Fibroblast of skin of right quadriceps (primary cell): ENCODE measurements at places on chromosomes 3 and 15.
A peak's percentile ranks its signal among the peaks of the same experiment; 100 is the strongest.

- DNase-seq: no peak
These were observed 14.6 kb downstream of the SCG5 start for GRCh38 chr15:32656091-32656490.

- DNase-seq: peak; percentile 27
These were observed 110.8 kb downstream of the MFSD1 start for GRCh38 chr3:158912621-158913020.

- DNase-seq: no peak
These were observed 265.6 kb upstream of the CDIN1 start for GRCh38 chr15:36313736-36314280.

DNA sequence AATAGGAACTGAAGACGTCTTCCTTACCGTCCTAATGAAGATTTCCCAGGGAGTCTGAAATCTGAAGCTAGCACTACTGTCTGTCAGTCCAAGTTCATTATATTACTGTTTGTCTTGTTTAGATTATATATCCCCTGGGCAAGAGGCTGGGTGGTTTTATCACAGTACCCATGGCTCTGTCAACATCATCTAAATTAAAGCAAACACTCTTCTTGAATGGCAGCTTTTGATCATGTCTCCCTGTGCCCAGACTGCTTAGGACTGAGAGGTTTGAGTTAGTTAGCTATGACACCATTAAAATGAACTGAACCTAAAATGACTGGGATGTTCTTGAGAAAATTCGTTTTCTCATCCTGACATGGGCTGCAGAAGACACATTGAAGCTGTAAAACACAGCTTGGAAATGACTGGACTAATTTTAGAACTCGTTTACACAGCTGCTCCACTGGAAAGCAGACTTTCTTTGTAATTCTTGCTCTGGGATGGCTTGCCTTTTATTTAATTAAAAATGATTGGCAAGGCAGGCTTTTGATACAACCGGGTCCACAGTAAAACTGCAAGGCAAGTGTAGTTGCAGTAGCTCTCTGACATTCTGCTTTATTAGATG, 243.5 kb downstream of the MFSD1 start:
- no peak for DNase-seq

DNA sequence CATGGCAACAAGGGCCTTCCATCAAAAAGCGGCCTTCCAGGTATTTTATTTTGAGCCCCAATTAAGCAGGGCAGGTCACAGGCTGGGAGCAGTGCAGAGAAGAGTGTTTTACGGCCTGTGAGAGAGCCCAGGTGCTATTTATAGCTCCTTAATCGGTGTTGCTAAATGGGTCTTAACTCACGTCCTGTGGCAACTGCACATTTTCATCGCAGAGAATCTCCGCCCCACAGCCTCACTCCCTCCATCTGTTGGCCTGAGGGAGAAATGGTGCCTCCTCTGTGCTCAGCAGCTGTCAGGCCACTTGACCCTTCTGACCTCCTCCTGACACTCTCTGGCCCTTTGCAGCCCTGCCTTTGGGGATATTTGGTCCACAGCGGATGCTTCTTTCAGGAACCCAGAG, 58.6 kb downstream of the SPSB4 start:
- no peak for DNase-seq

DNA sequence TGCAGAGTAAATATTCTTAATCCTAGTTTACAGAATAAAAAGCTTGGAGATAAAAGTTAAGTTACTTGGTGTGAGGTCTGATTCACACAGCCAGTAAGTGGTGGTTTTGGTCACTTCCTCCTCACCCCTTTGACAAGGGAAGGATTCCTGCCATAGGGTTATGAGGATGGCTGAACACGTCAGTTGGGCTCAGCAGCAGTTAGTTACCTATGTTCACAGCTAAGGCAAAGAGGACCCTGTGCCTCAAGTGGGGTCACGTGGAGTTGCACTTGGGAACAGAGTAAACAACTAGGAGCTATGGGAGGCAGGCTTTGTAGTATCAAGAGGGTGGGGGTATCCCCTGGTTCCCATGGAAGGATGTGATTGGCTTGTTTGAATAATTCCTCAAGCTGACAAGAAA, 232.2 kb downstream of the UBE2E2 start:
- DNase-seq: no peak

GRCh38 chr15:65289261-65289854, 2.7 kb upstream of the PARP16 start:
- no peak for DNase-seq

DNA sequence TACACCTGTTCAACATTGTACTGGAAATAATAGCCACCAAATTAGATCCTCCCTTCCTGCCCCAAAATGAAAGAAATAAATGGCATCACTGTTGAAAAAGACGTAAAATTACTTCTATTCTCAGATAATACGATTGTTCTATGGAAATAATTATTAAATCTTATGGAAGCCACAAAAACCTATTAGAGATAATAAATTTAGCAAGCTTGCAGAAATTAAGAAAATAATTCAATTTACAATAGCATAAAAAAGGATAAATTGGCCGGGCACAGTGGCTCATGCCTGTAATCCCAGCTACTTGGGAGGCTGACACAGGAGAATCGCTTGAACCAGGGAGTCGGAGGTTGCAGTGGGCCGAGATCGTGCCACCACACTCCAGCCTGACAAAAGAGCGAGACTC, 57.8 kb downstream of the PPCDC start:
- no peak for DNase-seq

- DNase-seq: peak; percentile 5
These were observed 409.9 kb downstream of the FHIT start for GRCh38 chr3:60841355-60841754.

- peak; percentile 89 for DNase-seq
These were observed 54.8 kb downstream of the MAGEF1 start for GRCh38 chr3:184656829-184657681.

DNA sequence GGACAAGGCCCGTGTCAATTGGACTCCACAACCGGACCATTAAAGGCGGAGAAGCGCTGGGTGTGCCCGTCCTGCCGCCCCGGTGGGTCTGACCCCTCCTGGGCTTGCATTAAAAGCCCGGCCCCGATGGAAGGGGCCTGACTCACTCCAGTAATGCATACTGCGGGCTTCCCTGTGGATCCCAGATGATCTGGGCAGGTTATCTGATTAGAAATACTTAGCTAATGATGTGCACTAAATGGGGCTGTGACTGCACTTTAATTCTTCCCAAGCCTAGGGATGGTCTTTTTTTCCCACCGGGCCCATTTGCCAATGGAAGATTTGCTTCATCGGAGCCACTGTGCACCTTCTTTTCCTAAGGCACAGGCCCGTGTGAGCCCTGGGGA, 124.9 kb downstream of the TMEM266 start:
- DNase-seq: no peak

DNA sequence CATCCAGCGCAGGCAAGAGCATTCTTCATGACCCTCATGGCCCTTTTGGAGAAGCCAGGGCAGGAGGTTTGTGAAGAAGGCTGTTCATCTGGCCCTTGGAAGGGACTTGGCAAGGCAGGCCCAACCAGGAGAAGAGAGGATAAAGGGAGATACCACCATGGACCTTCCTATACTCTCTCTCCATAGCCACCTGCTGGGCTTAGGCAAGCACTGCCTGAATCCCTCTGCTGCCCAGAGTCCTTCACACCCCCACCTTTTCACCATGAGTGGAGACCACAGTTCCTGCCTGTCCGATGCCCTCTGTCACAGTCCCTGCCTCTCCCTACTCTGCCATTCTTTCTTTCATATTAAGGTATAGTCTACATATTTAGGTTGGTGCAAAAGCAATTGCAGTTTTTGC, 10.6 kb upstream of the SFMBT1 start:
- no peak for DNase-seq

DNA sequence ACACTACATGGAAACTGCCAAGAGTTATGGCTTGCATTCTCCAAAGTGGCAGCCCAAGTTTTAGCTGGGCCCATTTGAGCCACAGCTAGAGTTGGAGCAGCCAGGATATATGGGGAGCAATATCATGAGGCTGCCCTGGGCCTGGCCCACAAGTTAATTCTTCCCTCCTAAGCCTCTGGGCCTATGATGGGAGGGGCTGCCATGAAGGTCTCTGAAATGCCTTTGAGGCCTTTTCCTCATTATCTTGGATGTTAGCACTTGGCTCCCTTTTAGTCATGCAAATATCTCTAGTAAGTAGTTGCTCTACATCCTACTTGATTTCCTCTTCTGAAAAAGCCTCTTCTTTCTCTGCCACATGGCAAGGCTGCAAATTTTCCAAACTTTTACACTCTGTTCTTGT, 257.5 kb upstream of the CHRM5 start:
- DNase-seq: no peak

DNA sequence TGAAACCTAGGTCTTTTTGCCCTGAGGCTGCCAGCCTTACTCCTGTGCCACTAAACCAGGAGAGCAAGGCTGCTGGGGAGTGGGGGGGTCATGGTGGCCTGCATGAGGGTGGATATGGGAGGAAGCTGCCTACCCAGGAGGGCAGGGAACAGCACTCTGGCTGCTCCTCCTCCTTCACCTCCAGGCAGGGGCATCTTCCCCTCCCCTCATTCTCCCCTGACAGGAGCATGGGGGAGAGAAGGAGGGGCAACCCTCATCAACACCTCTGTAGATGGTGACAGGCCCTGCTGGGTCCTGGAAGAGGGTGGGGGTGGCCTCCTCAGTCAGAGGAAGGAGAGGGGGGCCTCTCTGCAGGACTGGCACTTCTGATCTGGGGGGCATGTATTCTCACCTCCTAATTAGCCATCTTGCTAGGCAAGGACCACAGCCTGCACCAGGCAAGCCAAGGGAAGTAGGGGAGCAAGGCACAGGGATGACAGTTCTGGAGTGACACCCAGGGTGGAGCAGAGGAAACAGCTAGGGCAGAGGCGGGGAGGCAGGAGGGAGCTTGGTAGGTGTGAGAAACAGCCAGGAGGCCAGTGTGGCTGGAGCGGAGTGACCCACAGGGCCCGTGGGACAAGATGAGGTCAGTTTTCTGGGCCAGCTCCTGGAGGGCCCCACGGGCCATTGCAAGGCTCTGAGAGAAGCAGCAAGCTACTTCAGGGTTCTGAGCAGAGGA, 4.9 kb downstream of the CCDC33 start:
- no peak for DNase-seq

DNA sequence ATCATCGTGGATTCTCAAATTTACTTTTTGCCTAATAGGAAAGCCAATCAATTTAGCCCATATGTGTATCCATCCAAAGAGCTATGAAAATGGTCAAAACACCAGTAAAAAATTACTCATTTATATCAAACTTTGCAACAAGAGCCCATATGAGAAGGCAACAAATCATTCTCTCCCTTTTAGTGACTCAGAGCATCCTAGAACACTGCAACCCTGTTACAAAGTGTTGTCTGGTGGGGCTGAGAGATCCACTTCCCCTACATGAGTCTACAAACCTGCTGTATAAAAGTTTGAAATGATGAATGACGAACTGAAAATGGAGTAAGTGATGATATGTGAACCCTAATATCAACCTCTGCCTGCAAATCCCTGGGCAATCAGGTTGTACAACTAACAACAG, 23.3 kb downstream of the PDZRN3 start:
- DNase-seq: peak; percentile 48

DNA sequence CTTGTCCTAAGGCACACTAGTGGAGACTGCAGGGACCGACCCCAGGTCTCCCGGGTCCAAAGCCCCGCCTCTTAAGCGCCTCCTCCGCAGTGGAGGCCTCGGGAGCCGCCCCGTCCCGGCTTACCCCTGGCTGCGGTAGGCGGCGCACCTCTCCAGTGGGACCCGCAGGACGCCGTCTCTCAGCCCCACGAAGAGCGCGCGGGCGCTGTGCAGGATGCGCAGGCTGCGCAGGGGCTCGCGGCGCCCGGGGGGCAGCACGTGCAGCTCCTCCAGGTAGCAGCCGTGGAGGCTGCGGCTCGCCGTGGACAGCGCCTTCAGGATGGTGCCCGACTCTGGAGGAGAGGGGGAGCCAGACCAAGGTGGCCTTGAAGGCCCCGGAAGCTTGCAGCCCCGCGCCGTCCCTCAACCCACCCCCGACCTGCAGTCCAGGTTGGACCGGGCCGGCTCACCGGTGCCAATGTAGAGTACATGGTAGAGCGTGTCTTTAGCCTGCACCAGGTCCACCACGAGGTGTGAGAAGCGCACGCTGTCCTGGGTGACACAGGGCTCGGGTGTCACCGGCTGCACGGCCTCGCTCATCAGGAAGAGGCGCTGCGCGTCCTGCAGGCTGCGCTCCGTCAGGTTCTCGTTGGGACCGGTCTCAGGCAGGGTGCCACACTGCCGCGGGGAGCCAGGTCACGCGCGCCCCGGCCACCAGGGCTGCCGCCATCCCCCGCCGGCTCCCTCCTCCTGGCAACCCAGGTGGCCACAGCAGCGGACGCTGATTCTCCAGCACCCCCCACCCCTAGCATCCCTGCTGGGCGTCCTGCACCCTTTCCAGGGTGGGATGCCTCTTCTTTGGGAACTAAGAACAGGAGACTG, 105.5 kb downstream of the SEMA5B start:
- no peak for DNase-seq

- DNase-seq: peak; percentile 79
These were observed 97.7 kb downstream of the CNTN6 start for GRCh38 chr3:1190569-1190968.

GRCh38 chr15:67833710-67834511, 5.9 kb downstream of the RNU6-1 start:
- peak; percentile 31 for DNase-seq

DNA sequence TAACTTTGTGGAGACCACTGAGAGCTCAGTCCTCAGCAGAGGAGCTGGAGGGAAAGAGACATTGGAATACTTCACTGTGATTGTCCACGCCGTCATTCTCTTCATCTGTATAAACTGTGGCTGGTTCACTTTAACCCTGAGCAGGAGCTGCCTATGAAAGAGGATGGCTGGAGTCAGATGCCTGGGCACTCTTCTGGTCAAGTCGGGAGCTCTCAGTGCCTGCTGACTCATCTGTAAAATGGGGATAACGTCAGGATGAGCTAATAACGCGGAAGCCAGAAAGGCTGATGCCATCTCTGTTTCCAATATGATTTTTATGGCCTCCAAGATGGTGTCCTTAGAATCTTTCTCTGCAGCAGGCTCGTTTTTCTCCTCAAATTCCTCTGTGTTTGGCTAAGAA, 51.6 kb upstream of the MRPS22 start:
- peak; percentile 17 for DNase-seq

DNA sequence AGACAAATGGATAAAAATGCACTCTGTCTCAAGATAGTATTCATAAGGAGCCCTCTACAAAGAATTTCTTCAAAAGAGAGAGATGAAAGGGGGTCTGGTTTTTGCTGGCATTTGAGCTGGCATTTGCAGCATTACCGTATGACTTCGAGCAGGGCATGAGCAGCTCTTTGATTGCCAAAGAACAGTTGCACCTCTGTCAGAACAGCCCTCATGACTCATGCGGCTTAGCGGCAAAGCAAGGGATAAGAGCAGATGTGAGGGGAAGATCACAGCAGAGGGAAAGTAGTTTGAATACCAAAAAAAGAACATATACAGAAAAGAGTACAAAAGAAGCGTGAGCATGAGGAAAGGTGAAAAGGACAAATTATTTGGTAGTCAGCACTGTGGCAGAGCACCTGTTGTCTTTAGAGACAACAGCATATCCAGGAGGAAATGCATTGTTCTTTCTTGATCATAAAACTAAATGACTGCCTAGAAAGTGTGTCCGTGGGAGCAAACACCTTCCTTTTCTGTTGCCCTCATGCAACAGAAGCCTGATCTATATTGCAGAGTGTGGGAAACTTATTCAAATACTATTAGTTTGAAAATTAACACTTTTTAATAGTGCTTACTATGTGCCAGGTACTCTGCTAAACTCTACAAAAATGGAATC, 80.5 kb upstream of the SLC24A5 start:
- peak; percentile 6 for DNase-seq

- DNase-seq: no peak
These were observed 39.9 kb upstream of the ULK4 start for GRCh38 chr3:42001777-42002176.

GRCh38 chr3:197023241-197023997, 6.2 kb downstream of the MELTF start:
- DNase-seq: no peak

- DNase-seq: no peak
These were observed 514.8 kb downstream of the EPHA3 start for GRCh38 chr3:89622063-89622700.
